ENCODE measurements at places on chromosomes 4 and X.

- no peak for DNase-seq
Measured at GRCh38 chr4:67940506-67940905, 22.8 kb downstream of the TMPRSS11A start.

DNA sequence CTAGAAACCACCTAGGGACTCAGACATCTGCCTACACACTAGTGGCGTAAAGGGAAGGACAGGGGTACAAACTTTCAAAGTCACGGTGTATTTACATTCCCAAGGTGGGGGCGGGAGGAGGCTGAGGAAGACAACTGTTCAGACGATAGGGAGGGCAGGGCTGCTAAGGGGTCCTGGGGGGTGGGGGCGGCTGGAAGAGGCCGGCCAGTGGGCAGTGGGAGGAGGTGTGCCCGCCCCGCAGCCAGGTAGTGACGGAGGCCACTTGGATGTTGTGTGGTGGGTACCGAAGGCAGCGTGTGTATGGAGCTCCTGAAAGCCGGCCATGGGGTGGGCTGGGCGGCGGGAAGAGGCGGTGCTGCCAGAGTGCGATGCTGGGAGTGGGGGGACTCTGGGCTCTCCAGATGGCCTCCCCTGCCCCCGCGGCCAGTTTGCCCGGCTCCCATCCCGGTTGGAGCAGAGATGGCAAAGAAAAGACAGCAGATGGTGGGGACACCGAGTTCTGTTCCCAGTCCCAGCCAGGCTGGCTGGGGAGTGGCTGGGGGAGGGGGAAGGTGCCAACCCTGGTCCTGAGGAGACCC lies 24.2 kb downstream of the L1CAM start:
- no peak for DNase-seq

DNA sequence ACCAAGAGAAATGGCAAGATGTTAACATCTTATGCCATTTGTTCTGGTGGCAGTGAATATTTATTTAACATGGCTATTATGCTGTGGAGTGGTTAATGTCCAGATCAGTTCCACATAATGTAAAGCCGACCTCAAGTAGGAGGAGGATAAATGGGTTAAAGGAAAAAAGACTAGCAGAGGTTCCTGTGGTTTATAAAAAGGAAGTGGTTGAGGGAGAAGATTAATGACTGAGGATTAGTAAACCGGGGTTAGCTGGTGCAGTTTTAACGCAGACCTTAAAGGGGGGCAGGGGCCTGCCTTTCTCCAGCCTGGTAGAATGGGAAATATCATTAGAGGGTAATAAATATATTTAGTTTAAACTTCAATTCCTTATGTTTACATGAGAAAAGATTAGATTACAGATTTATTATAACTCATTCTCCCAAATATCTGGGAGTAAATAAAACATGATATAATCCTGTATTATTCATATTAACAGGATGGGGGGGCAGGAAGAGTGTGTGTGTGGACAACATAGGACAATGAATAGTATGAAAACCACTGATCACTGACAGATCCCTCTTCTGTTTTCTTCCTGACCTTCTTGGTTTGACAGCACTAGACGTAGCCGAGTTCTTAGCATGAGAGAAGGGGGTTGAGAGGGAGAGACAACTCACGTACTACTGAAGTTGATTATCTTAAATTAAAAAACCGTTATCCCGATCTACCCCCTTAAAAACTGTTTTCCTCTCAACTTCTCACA lies 124.1 kb upstream of the LIMCH1 start:
- DNase-seq = no peak

DNA sequence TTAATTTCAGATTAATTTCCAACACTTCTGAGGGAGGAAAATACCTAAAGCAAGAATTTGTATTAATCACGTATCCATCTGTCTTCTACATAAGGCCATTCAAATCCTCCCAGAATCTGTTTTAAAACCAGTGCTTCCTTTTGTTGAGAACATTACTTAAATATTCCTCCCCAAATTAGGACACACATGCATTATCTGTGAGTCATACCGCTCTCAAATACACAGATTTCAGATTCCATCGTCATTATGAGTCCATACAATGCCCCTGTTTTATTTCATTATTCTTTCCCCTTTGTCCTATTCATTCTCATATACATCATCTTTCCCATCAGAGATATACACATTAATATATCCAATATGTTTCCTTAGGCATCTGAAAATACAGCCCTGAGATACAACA lies 57.3 kb upstream of the PRSS12 start:
- no peak for DNase-seq

- no peak for DNase-seq
Measured at GRCh38 chr4:137495578-137495977, 36.7 kb downstream of the PCDH18 start.
